Activated CD4-positive, alpha-beta T cell treated with anti-CD3 and anti-CD28 coated beads for 36 hours (primary cell): ENCODE measurements at places on chromosomes 7 and 10. TPM values are rescaled to one million over a fixed set of nuclear protein-coding genes. Genes with fewer than 3 reads are reported as not detected.

The TRRAP gene
- 51.7 TPM for total RNA-seq

The EMX2 gene
- not detected for total RNA-seq

The STRIP2 gene
- total RNA-seq: 51.8 TPM

DNA sequence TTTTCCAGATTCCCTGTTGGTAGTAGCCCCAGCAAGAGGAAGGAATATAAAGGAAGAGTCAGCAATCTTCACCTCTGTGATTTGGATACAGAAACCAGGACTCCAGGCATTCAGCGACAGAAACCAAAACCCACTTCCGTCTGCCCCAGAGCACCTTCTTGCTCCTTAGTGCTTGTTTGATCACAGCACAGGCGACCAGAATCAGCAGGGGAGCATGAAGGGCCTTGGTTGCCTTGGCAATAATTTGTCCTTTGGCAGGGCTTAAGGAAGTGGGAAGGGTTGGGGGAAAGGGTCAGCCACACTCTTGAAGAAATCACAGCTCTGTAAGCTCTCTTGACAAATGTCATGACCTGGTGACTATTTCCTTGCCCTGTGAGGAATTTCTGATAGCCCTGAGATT, 379.6 kb downstream of the OTUD1 start:
- H3K27ac ChIP-seq: no peak overlapping the region
- no peaks in the 10 kb centered on the region for H3K4me1 ChIP-seq
- no peak for DNase-seq

- H3K27ac ChIP-seq: peak overlapping the region; percentile 99
- H3K4me3 ChIP-seq: peak overlapping the region; percentile 95
- peak; percentile 80 for DNase-seq
- peaks cover 57% of the 10 kb centered on the region for H3K4me1 ChIP-seq
- peaks cover 28% of the 10 kb centered on the region for H3K36me3 ChIP-seq
- H3K27me3 ChIP-seq: no peaks in the 10 kb centered on the region
These were observed 2.5 kb downstream of the TRIM8 start for GRCh38 chr10:102646610-102647442.

- no peak overlapping the region for H3K4me3 ChIP-seq
- peaks cover 6% of the 10 kb centered on the region for H3K27me3 ChIP-seq
- H3K27ac ChIP-seq: no peak overlapping the region
- no peak for DNase-seq
- no peaks in the 10 kb centered on the region for H3K36me3 ChIP-seq
- peaks cover 1% of the 10 kb centered on the region for H3K4me1 ChIP-seq
These were observed 426.4 kb downstream of the TCERG1L start for GRCh38 chr10:130885021-130885655.

DNA sequence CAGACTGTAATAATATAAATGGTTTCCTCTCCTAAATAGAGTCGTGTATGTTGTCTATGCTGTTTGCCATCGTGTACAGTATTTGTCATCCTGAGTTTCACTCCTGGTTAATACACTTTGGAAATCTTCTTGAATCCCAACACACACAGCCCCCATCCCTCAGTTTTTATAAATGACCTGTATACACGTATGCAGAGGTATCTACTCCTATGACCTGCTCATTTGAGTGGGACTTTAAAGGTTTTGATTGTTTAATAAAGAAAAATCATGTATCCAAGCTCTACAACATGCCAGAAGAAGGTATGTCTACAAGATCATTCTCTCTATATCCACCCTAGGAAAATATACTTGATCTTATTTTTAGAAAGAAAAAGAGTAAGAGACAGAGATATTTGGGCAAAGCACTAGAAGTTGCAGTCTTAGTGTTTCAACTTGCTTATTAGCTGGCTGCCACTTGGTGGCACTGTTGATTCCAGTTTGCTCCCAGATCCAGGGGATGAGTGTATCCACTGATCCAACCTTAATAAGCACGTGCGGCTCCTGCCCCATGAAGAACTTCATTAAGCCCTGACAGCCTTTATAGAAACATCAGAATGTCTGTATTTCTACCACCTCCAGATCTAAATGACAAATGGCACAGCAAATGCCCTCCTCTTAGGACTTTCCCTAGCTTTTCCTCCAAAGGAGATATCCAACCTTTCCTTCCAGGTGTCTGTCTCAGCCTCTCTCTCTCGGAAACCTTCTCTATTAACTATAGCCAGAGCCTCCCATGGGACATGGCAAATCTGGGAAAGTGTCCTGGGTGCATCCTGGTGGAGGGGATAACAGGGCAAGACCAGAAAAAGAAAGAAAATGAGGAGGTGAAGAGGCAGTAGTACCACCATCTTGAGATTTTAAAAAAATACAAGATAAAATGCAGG, 181.6 kb upstream of the NEBL start:
- peaks cover 12% of the 10 kb centered on the region for H3K27me3 ChIP-seq
- H3K36me3 ChIP-seq: no peaks in the 10 kb centered on the region
- H3K4me3 ChIP-seq: no peak overlapping the region
- no peaks in the 10 kb centered on the region for H3K4me1 ChIP-seq
- no peak overlapping the region for H3K27ac ChIP-seq
